NCI-H526 treated with DMSO at 0.1 percent for 48 hours (cell line): ENCODE measurements at places on chromosomes 16 and 17.
A peak's percentile ranks its signal among the peaks of the same experiment; 100 is the strongest.

DNA sequence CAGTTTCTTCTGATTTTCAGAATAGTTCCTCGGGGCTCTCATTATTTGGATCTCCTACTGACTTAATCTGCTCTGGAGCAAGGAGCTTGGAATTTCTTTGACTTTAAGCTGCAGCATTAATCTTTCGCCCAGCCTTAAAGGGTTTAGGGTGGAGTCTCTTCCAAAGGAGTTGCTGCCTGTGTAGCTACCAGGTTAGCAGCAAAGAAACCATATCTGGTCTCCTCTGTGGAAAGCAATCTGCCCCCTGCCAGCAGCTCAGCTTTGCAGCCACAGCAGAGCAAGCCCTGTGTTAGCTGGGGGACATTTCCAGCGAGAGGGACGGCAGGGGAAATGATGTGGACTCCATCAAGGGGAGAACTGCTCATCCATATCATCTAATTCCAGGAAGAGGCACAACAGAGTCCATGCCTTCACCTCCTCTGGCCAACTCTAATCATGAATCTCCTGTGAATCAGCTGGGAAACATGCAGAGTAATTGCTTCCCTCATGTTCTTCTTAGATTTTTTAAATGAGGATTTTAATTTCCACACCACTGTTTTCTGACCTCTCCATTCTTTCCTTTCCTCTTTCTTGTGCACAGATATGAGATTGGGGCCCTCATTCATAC lies 827.6 kb upstream of the CA10 start:
- no peak for DNase-seq

- no peak for DNase-seq
Observed at GRCh38 chr17:75808905-75809621, 24.5 kb downstream of the UNK start.

DNA sequence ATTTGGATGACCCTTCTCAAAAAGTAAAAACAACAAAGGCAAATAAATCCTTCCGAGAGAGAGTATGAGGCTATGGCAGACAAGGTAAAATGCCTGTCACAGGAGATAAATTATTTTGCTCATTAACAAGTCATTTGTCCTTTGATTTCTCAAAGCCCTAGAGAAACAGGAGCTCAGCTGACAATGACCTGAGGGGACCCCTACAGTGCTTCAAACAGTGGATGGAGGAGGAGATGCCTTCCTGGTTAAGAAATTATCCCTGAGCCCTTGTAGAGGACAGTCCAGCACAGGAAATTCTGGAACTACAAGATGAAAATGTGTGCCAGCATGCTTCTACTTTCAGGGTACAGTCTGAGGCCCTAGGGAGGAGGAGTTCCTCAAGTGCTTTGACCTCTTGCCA lies 24.0 kb upstream of the RHBDL3 start:
- no peak for DNase-seq

- DNase-seq: no peak
Observed at GRCh38 chr17:51904379-51904778, 254.1 kb downstream of the CA10 start.

- no peak for DNase-seq
Observed at GRCh38 chr17:52157603-52158449, 688 bp downstream of the CA10 start.

DNA sequence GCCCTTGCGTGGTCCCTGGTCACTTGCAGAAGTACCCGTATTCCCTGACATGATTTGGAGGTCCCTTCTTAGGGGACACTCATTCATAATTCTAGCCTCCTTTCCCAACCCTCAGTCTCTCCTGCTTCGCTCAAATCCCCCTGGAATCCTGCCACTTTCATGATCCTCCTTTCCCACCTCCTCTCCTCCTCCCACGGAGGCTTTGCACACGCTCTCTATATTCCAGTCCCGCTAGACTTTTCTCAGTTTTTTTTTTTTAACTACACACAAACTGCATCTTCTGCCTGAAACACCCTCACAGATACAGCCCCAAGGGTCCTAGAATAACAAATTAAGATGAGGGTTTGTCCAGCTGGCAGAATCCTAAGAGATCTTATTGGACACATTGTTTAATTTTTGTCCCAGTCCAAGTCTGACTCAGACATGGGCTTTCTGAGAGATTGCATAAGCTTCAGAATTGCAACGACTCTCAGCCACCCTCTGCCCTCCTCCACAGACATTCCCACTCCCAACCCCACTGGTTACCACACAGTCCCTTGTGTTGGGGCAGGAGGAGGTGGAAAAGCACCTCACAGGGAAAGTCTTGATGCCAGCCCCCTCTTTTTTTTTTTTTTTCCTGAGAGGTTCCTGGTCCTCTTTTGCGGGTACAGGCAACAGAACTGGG lies 739.5 kb upstream of the EEF2KMT start:
- no peak for DNase-seq

DNA sequence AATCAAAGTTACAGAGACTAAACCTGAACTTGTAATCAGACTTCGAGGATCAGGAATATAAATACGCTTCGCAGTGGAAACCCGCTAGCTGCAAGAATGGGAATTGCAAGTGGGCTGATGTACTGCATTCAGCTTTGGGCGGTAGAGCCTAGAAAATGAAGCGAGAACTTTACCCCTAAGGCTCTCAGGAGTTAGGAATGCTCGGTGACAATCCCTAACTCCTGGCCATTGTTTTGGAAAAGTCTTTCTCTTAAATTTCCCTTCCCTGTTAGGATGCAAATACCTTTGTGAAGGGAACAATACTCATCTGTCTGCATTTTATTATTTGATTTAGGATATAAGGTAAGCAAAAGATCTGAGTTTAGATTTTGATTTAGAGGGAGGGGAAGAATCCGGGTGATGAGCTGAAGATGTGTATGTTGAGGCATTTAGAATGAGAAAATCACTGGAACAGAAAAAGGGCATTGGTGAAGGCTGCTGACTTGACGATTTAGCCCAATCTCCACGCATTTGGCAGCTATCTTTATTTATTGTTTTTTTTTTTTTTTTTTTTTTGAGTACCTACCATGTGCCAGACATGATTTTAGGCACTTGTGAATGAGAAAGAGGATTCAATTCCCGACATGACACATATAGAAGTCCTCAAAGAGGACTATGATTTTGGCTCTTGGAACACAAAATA lies 2.2 kb upstream of the TOX3 start:
- DNase-seq: no peak

- DNase-seq: no peak
Observed at GRCh38 chr17:71757156-71757555, 363.7 kb upstream of the SOX9 start.

GRCh38 chr17:78675836-78676235 lies 98.6 kb upstream of the DNAH17 start:
- no peak for DNase-seq

- no peak for DNase-seq
Observed at GRCh38 chr16:14668556-14669223, 25.4 kb downstream of the PLA2G10 start.

GRCh38 chr17:48601539-48602425 lies 3.0 kb downstream of the HOXB6 start:
- no peak for DNase-seq

GRCh38 chr16:68083861-68084503 lies 1.2 kb upstream of the NFATC3 start:
- no peak for DNase-seq

DNA sequence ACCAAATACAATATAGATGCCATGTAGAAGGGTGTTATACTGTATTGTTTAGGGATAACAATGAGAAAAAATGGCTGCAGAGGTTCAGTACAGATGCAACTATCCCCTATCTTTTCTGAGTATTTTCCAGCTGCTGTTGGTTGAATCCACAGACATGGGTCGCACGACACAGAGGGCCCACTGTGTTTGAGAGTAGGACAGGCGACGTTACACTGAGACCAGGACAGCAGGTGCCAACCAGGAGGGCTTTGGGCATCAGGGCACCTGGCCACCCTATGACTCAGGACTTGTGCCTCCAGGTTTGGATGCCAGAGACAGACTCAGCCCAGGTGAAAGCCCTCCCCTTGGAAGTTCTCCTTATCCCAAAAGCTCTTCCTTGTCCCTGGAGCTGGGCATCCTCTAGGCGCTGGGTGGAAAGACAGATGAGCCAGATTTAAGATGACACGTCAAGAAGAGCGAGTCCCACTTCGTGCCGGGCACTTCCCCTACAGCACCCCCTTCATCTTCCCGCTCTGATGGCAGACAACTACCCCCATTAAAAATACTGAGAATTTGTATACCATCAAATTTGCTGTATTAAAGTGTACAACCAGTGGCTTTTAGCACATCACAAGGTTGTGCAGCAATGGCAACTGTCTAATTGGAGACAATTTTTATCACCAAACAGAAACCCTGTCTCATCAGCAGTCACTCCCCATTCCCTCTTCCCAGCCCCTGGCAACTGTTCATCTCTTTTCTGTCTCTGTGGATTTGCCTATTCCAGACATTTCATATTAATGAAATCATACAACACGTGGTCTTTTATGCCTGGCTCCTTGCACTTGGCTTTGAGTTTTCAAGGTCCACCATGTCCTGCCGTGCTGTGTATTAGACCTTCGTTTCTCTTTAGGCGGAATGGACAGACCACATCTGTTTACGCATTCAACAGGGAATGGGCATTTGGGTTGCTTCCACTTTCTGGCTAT lies 30.6 kb downstream of the TNFRSF13B start:
- DNase-seq: no peak

DNA sequence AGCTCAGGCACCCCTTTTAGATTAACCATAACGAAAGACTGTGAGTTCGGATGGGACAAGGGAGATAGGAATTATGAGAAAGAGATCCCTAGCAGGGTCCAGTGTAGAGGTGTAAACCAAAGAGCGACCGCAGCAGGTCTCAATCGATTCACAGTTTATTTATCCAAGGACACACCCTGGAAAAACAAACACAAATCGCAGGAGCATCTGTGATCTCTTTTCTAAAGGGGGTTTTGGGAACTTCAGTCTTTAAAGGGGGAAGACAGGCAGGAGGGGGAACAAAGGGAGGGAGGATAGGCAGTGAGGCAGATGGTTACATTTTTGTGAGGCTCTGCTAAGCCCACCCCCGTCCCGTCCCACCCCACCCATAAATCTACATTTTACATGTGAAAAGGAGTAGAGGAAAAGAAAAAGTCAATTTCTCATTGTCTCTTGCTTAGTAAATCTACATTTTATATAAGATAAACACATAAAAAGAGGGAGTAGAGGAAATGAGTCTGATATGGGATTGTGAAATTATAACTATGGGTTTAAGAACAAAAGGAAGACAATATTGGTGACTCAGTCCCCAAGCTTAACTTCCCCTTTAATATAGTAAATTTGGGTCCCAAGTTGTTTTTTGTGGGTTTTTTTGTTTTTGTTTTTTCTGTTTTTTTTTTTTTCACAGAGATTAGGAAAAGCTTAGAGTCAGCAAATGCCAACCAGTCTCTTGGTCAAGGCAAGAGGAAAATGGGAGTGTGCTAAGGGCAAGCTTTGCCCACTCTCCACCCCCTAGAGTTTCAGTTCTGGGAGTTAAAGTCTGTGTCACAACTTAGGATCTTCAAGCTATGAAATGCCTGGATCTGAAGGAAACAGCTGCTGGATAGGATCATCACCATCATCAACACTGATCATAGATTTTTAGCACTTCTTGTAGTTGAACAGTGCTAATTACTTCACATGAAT lies 160.9 kb upstream of the CDH5 start:
- peak; percentile 15 for DNase-seq

- no peak for DNase-seq
Observed at GRCh38 chr16:67783353-67783725, 23.0 kb downstream of the RANBP10 start.

GRCh38 chr17:75809631-75810111 lies 25.1 kb downstream of the UNK start:
- no peak for DNase-seq

- no peak for DNase-seq
Observed at GRCh38 chr17:63911657-63912100, 621 bp upstream of the CSHL1 start.

DNA sequence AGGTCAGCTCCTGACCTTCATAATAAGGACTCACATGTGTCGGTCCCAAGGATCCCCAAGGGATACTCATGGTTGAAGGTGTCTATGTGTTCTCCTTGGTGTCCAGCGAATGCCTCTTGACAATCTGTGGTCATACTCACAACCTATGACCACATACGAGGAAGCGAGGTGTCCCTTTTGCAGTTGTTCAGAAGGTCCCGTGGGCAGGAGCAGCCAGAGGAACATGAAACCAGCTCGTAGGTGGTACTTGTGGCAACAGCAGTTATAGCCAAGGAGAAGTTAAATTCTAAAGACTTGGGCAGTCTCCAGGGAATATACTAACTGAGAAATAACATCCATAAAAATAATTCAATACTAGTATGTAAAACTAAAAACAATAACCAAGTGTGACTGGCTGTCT lies 685.3 kb downstream of the WWOX start:
- DNase-seq: no peak

DNA sequence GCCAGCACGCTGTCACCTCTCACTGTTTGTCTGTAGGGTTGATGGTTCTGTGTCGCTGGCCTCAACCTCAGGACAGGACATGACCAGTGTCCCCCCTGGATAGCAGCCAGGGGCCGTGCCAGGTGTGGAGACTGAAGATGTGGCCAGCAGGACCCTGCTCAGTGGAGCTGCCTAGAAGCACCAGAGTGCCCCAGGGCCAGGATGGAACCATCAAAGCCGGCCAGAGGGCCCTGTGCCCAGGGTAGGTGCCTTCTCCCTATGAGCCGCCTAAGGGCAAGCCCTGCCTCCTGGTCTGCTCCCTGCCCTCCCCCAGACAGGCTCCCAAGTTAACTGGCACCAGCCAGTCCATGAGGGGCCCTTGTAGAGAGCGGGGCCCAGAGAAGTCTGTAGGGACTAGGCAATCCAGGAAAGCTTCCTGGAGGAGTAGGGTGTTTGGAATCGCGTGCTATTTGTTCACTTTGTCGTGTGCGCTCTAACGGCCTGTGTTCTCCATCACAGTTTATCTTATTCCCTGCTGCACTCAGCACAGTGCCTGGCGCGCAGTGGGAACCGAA lies 546 bp upstream of the NDUFB10 start:
- no peak for DNase-seq

GRCh38 chr17:58329035-58329809 lies 627 bp upstream of the TSPOAP1 start:
- no peak for DNase-seq

DNA sequence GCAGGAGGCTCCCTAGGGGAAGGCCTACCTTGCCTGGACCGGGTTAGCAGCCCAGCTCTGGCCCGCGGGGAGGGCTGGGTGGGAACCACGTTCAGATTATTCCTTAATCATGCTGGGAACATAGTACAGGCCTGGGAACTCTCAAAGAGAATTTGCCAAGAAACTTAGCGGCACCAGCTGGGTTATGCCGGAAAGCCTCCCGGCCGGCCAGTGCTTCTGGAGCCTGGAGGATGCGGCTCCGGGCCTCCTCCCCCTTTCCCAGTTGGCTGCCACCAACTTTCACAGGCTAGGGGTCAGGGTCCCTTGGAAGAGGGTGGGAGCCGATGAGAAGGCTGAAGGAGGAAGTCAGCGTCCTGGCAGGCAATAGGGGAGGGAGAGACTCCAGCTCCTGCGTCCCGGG lies 10.8 kb downstream of the NGFR start:
- DNase-seq: no peak

DNA sequence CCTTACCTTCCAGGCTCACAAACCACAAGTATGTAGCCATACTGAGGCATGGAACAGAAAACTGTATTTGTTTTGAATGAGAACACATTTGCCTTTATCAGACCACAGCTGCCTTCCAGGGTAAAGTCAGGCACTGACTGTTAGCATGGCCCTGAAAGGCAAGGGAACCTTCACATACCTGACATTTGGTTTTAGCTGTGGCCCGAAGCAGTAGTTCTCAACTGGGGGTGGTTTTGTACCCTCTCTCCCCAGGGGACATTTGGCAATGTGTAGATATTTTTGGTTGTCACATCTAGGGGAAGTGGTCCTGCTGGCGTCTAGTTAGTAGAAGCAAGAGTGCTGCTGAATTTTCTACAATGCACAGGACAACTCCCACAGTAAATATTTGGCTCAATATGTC lies 9.2 kb downstream of the HERPUD1 start:
- DNase-seq: no peak
